ENCODE measurements at places on chromosomes 6 and 20.

DNA sequence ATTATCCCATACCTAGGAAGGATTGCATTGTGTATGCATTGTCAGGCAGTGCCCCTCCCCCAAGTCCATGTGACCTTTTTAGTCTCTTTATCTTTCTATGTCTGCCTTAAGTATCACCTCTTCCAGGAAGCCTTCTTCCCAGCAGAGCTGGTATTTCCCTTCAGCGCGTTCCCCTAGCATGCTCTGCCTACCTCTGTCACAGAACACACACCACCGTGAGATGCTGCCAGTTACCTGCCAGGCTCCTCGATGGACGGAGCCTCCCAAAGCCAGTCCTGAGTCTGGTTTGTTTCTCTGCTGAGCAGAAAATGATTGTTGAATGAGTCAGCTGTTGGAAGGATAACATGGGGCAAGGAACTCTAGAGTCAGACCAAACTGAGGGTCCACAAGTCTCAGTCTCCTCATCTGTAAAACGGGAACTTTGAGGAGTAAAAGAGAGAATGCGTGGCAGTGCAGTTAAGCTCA is 11.3 kb upstream of the ZNF335 start:
- DNase-seq = no peak

- no peak for DNase-seq
Observed at GRCh38 chr20:32332614-32333013, 25.5 kb upstream of the ASXL1 start.

DNA sequence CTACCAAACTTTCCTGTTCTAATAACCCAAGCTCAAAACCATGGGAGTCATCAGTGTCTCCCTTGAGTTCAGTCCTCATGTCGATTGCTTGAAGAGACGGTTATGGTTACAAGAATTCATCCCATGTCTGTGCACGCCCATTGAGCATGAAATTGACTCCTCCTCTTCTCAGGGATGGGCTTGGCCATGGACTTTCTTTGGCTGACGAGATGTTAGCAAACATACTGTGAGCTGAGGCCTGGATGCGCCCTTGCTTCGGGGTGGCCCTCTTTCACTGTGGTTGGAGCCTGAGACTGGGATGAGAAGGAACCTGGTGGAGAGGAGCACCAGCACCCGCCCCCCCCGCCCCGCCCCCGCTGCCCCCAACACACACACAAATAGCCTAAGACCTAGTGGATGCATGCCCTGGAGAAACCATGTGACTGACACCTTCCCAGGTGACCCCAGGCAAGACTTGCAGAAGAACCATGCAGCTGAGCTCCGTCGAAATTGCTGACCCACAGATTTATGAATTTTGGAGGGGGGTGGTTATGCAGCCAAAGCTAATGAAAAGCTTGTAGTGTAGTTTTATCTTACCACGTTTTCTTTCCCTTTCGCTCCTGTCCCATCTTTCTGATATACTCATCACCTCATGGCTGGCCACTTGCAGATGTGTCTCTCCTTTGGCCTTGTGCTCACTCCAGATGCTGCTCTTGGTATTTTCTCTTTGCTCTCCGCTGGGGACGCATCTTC is 231.4 kb downstream of the CDH4 start:
- DNase-seq = no peak

- DNase-seq = no peak
Observed at GRCh38 chr6:97110626-97111025, 172.4 kb downstream of the MMS22L start.

DNA sequence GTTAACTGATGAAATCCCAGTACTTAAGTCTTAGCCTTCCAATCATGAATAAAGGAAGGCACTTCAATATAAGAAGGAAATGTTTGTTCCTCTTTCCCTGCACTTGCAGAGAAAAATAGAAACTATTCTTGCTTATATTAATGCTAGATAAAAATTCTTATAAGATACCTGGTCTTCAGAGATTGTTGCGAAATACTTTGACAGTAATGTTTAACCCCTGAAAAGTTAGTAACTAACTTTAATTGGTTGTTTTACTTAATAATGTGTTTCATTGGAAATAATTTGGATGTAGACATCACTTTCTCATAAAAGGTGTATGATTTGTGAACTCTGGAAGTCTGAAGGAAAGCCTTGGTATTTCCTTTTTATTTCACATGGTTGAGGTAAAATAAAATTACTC is 294.2 kb upstream of the SYNCRIP start:
- DNase-seq = no peak

DNA sequence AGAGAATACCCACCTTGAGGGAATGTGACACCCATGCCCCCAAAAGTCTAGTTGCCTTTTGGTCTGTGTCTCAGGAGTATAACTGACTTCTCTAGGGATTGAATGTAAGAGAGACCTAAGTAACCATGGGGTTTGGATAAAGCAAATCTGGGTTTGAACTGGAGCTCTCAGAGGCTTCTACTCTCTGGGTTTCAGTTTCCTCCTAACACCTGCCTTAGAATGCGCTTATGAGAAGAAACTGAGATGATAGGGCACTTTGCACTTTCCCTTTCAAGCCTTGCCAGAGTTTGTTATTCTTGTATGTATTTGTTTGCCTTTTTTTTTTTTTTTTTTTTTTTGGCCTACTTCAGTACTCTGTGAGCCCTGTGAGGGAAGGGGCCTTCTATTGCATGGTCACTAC is 19.4 kb downstream of the SDHAF4 start:
- DNase-seq = no peak

DNA sequence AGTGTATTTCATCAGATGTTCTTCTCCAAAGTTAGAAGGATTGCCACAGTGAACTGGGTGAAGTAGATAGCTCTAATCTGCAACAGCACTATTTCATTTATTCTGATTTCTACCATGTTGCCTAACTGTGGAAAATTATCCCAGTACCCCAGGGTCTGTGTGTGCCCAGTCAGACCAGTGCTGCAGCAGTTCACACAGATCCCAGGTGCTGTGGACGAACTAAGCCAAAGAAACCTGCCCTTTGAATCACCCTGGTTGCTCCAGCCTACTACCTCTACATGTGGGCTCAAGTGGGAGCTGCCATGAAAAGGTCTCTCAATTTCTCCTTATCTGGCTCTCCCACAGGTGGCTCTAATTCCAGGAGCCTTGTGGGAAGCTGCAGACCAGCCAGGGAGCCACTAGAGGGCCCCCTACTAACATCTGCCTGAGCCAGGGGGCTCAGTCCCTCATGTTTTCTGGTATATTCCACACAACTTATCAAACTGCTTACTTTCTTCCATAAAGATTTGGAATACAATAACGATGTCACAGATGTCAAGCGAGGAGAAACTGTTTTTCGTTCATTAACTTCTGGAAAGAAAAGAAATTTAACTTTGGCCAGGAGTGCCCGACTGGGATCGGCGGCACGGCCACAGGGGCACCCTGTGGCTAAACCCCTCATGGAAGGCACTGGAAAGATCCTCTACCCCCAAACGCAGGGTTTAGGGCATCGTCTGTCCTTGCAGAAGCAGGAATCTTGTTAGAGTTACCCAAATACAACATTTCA is 31.6 kb upstream of the LY86 start:
- no peak for DNase-seq

GRCh38 chr6:41571021-41571780 is 25.0 kb downstream of the FOXP4 start:
- no peak for DNase-seq

GRCh38 chr20:5469111-5469510 is 152.4 kb upstream of the PROKR2 start:
- DNase-seq = no peak

- no peak for DNase-seq
Observed at GRCh38 chr6:5181510-5182317, 79.0 kb downstream of the LYRM4 start.

DNA sequence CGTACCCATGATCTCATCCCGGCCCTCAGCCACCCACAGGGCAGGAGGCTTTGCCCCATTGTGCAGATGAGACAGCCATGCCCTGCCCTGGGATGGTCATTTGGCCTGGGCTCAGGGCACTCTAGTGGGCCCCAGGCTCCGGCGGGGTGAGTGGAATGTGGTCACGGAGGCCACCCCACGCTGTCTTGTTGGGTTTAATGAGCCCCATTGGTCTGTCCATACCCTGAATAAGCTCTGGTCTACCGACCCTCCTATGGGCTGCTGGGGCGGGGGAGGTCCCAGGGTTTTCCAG is 50.6 kb downstream of the FGD2 start:
- no peak for DNase-seq

DNA sequence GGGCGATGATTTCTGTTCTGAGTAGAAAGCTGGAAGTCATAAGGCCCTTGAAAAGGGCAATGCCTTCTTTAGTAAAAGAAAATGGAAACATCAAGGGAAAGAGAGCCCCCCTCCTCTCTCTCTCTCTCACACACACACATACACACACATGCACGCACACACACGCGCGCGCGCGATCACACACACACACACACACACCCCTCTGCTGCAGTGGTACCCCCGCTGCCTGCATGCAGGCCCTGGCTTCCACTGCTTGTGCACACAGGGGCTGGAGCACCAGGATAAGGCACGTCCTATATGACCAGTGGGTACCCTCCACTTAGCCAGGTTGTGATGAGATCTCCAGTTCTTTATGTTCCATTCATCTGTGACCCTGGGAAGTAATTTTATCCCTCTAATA is 300.9 kb downstream of the SLC35F1 start:
- DNase-seq = no peak

- DNase-seq = no peak
Observed at GRCh38 chr6:165588515-165588914, 74.5 kb downstream of the PDE10A start.

DNA sequence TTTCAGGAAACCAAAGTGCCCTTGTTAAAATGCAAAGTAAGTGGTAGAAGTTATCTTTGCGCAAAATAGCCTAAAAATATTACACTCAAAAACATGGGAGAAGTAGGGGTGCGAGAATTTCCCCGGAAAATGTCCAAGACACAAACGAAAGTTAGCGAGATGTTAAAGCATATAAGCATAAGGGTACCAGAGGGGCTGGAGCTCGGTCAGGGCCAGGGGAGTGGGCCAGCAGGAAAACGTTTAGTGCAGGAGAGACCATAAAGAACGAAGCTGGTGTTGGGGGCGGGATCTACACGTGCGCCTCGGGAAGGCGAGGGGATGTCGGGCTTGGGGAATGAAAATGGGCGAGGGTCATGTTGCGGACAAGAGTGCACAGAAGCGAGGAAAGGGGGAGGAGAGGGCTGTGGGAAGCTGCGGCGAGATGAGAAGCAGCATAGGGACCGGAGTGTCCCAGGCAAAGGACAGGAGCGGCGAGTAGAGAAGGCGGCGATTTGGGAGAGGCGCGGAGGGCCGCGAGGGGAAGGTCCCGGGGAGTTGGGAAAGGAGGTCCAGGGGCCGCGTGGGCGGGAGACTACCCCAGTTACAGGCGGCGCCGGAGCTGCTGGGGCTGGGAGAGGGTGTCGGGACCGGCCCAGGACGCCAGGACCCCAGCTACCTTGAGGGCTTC is 600 bp downstream of the XPO5 start:
- DNase-seq = no peak

- DNase-seq = no peak
Observed at GRCh38 chr20:25259788-25260254, 11.9 kb downstream of the PYGB start.

GRCh38 chr20:63656451-63656850 is 1.7 kb upstream of the RTEL1 start:
- no peak for DNase-seq

DNA sequence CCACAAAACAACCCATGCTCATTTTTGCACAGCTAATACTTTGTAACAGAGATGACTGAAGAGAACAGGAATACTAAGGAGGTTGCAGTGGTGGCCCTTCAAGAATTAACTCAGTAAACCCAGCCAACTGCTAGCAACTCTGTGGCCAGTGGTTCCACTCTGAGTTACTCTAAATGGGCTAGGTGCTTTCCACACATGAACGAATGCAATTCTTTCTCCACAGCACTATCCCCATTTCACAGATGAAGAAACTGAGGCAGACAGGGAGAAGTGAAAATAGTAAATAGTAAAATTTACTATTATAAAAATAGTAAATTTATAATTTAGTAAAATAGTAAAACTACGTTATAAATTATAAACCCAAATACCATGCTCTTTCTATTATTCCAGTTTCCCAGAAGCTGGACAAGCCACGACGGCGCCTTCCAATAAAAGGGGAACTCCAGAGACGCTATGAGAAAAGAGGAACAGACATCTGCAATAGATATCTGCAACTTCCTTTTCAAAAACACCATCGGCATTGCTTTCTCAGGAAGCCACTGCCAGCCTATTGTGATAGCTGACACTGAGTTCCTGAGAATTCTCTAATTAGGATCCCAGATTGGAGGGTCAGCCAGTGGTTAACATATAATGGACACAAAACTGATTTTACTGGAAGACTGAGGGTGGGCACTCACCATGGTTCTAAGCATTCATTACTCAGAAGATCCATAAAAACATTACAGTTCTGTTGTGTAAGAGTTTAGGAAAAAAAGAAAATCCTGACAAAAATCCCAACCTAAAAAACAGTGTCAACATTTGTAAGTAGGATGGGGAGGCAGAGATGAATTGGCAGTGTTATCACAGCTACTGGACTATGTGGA is 16.2 kb downstream of the FKBP1A start:
- DNase-seq = no peak

GRCh38 chr20:63007646-63008488 is 1.1 kb upstream of the BHLHE23 start:
- DNase-seq = no peak

- no peak for DNase-seq
Observed at GRCh38 chr6:36546308-36546919, 865 bp downstream of the STK38 start.

- DNase-seq = no peak
Observed at GRCh38 chr6:124026694-124027093, 223.0 kb downstream of the NKAIN2 start.

DNA sequence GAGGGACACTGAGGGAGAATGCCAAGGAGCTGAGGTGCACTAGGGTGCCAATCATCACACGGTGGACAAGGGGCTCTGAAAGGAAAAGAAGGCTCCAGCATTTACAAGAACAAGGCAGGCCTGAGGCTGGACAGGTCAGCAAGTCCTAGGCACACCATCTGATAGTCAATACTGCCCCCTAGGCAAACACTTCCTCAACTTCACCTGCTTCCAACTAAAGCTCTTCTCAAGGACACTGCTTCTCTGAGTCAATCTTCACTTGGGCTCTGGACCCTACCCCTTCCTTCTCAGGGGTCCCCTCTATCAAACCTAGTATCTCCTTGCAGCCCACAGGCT is 37.7 kb upstream of the SLC4A11 start:
- DNase-seq = no peak

DNA sequence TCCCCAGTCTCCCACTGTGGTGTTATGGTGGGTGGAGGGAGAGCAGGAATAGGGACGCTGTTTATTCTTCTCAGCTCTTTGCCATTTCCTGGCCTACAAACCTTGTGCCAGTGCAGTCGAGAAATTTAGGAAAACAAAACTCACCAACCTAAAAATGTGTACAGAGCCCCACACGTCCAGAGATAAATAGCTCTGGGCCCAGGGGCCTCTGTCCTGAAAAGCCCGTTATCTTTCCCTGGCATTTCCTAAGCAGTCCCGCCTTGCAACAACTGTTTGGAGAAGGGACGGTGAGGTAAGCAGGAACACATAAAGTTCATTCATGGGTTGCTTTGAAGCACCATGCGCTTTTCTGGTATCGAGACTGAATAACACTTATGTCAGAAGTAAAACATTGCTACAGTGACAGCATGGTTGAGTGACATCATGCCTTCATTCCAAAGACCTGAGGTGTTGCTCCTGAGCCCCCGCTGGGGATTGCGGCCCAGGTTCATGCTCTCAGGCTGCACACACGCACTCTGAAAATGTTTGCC is 80.1 kb upstream of the NXT1 start:
- DNase-seq = peak; percentile 50
